ENCODE measurements at places on chromosomes 13 and 19. TPM values are rescaled to one million over a fixed set of nuclear protein-coding genes. Genes with fewer than 3 reads are reported as not detected.

Gene LGALS14
- not detected for total RNA-seq

Gene KLK12
- total RNA-seq: not detected

Gene C5AR1
- 0.39 TPM for total RNA-seq

Gene DEDD2
- total RNA-seq: 21.5 TPM

Gene GJB2
- 0.07 TPM for total RNA-seq

Gene TEKTIP1
- not detected for total RNA-seq
